IPS DF 19.7 (cell line): ENCODE measurements at places on chromosomes 2 and 18.

- no peak for DNase-seq
Measured at GRCh38 chr2:111095434-111095833, 25.3 kb upstream of the BCL2L11 start.

DNA sequence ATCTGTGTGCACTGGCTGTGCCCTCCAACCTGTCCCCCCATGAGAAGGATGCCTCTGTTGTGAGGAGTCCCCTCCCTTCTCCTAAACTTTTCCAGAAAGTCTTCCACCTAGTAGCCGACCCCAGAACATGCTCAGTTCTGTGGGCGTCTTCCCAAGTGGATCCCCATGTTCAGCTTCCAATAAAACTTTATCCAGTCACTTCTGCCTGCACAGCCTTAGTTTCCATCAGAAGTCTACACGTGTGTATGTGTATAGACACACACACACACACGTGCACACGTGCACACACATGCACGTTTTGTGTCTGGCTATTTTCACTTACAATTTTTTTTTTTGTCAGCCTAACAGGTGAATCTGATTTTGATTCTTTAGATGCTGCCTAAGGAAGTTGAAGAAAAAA lies 115.1 kb downstream of the RTP5 start:
- no peak for DNase-seq

GRCh38 chr2:181104512-181105115 lies 124.2 kb downstream of the UBE2E3 start:
- peak; percentile 35 for DNase-seq

- DNase-seq: no peak
Measured at GRCh38 chr2:97926946-97927345, 68.8 kb downstream of the TMEM131 start.
